ENCODE measurements at places on chromosomes 16 and 17.

- DNase-seq = no peak
These were observed 11.2 kb upstream of the HELZ start for GRCh38 chr17:67256075-67256732.

DNA sequence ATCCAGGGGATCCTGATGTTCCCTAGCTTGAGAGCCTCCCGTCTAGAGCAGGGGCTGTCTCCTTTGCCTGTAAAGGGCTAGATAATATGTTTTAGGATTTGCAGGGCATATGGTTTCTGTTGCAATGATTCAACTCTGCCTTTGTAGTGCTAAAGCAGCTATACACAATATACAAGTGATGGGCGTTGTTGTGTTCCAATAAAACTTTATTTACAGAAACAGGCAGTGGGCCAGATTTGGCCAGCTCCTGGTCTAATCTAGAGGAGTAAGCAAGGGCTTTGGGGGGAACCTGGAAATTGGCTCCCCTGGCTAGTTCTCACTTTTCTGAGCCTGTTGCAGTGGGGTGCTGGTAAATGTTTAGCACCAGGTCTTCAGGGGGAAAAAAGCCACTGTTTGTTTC lies 13.8 kb downstream of the WWOX start:
- no peak for DNase-seq

- DNase-seq = no peak
These were observed 170.3 kb downstream of the MAF start for GRCh38 chr16:79430191-79430678.

GRCh38 chr17:63445065-63445464 lies 1.0 kb downstream of the CYB561 start:
- no peak for DNase-seq

GRCh38 chr16:2288726-2289125 lies 20.8 kb upstream of the RNPS1 start:
- no peak for DNase-seq

DNA sequence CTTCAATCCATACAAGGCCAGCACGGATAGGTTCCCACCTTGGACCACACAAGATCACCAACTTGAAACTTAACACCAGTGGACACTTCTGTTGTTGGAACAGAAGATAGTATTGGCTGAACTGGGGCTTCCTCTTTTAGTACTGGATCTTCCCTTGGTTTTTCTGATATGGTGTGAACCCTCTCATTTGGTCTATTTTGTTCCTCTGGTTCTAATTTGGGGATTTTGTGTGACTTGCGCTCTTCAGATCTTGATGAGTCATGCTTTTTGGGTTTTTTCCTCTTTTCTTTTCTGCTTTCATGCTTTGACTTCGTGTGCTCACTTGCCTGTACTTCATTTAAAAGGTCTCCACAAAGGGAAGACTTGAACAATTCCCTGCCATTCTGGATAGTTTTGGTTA lies 39.0 kb downstream of the SOST start:
- DNase-seq = no peak

DNA sequence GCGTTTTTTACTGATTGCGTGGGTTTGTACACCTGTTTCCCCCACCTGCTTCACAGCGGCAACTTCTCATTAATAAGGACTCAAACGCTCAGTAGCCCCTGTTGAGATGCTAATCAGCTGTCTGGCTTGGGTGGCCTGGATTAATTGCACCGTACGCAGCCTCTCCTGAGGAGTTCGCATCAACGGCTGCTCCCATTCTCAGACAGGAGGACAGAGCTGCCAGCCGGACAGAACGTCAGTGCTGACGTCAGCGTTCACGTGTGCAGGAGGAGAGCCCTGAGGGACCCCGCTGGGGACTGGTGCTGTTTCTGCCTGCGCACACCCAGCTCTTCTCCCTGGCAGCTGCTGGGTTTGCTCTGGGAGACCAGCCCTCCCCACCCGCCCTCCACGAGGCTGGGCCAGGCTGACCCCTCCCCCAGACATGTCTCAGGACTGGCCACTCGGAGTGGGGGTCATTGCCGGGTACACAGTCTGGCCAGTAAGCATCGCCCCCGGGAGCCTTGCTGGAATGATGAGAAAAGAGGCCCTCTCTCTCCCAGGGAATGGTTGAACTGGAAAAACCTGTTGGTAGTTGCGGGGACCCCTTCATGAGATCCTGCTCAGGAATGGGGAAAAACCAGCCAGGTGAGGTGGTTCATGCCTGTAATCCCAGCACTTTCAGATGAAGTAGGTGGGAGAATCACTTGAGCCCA lies 5.7 kb upstream of the BANP start:
- peak; percentile 88 for DNase-seq

GRCh38 chr17:27635275-27635823 lies 4.4 kb downstream of the LGALS9 start:
- DNase-seq = no peak

- DNase-seq = peak; percentile 69
These were observed 20.1 kb upstream of the KRT19 start for GRCh38 chr17:41547921-41548843.

DNA sequence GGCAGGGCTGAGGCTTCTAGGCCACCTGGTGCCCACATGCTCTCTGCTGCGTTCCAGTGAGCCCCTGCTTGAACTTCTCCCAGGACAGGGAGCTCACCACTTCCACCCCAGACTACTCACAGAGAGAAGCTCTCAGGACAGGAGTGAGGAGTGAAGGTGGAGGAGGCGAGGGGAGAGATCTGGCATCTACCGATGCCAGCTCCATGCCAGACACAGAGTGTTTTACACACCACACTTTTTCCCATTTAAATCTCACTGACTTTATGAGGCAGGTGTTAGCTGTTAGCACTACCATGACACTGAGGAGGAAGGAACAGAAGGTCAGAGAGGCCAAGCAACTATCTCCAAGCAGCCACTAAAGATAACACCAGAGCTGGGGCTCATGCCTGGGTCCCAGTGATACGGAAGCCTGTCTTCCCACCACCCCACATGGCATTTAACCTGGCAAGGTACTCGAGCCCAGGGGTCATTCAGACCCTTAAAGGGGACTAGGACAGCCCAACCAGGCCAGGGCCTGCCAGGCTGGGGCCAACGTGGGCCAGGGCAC lies 6.8 kb downstream of the FAM83G start:
- DNase-seq = no peak

Measured in dorsolateral prefrontal cortex (tissue), 122 donors.